T-helper 17 cell (primary cell): ENCODE measurements at places on chromosomes 12 and 14.
A peak's percentile ranks its signal among the peaks of the same experiment; 100 is the strongest.

DNA sequence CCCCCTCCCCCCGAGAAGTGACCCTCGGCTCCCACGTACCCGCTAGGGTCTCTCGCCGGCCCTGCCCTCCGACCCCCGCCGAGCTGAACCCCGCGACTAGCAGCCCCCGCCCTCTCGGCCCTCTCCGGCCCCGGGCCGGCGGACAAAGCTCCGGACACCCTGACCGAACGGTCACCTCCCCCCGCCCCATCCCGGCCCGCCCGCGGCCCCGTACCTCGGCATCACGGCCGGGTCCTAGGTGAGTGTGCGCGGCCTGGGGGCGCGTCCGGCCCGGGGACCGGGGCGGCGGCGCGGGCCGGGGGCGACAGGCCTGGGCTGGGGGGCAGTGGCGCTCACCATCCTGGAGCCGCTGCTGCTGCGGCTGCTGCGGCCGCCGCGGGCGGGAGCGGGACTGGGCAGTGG, at the start of gene FIGNL2:
FIGNL2 (minus strand) TSS at position 393 of the 402 bp plus-strand sequence. CDS start 26,305 bp downstream, outside the sequence.
- no peak for DNase-seq

GRCh38 chr12:15181017-15181683, 40.1 kb downstream of the RERG start:
- DNase-seq: no peak

DNA sequence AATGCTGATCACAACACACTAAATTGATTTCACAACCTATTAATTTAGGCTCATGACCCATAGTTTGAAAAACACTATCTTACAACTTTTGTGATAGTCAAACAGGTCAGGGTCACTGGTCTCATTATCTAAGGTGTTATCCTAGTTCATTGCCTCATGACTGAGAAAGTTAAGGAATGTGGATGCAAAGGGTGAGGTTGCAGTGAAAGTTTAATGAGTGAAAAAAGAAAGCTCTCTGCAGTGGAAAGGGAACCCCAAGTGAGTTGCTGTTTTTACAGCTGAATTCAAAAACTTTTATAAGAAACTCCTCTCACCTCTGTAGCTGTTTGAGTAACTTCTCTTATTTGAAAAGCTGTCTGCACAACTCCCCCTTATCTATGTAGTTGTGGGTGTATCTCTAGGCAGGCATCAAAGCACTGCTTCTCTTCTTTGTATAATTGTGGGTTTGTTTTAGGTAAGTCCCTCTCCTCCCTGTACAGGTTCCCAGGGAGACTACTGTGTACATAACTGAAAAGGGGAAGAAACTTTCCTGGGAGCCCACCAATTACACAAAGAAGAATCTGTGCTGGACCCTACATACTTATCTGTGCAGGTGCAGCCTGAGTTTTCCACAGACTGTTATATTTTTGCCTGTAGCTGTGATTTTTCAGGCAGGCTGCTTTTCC, 18.9 kb downstream of the DNAL1 start:
- no peak for DNase-seq

DNA sequence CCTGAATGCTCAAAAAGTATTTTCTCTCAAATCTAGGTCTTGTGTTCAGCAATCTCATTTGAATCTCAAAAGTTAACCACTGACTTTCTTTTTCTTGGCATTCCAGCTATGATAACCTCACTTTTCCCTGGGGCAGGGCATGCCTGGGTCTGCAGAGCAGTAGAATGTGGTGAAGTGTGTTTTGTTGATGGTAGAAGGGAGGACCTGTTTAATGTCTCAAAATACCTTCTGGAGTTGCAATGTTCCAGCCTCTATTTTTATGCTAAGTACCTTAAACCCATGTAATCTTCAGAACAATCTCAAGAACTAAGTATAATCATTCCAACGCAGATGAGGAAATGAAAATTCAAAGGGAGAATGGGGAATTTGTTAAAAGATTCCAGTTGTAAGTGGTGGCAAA, 82.1 kb upstream of the FUT8 start:
- DNase-seq: no peak

DNA sequence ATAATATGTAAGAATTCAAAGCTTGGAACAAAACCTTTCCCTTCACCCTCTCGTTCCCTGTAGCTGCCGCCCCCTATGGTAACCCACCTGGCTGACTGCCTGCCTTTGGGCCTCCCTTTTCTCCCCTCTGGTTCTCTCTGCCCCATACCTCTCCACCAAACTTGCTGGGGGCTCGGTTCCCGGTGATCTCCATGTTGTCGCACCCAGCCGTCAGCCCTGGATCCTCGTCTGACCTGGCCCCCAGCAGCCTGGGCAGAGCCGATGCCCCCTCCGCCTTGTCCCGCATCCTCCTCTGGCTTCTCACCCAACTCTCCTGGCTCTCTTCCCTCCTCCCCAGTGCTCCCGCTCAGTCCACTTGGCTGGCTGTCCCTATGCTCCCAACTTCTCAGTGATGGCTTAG, 4.5 kb downstream of the CYP46A1 start:
- no peak for DNase-seq

DNA sequence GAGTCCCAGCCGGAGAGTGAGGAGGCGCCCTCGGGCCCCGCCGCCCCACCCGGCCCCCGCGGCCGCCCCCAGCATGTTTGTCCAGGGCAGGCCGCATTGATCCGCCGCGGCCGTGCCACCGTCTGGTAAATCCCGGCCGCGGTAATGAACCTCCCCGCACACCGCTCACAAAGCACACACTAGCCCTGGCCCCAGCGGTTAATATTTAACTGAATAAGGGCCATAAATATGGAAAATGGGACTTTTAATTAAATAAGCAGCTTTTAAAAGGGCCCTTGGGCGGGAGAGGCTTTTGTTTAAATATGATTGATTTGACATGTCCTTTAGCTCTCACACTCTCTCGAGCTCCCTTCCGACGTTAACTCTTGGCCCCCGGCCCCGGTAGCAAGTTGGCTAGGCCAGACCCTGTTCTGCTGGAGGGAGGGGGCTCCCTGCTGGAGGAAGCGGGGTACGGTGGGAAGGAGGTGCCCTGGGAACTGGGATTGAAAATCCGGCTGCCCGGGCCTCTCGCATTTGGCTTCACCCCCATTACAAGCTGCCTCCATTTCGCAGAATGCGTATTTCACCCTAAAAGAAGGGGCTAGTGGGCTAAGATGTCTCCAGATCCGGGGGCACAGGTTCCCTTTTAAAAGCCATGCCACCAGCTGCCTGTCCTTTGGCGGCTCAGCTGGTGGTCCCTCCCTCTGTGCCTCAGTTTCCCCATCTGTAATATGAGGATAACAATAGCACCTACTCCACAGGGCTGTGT, 199.8 kb downstream of the RBM19 start:
- DNase-seq: no peak

- DNase-seq: no peak
Measured at GRCh38 chr14:63933711-63934110, 80.9 kb downstream of the SYNE2 start.

DNA sequence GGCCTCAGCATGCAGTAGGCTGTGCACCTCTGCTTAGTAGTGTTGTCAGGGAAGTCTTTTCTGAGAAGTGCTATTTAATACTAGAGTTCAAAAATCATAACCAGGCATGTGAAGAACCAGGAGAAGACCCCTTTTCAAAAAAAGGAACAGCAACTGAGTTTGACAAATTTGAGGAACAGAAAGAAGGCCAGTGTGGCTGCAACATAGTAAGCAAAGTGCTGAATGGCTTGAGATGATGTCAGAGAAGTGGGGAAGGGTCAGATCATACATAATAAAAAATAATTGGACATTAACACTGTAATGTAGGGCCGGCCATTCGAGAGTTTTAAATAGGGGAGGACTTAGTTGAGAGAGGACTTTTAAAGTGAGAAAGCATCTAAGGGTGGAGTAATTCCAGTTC, 11.1 kb upstream of the CNTN1 start:
- no peak for DNase-seq

DNA sequence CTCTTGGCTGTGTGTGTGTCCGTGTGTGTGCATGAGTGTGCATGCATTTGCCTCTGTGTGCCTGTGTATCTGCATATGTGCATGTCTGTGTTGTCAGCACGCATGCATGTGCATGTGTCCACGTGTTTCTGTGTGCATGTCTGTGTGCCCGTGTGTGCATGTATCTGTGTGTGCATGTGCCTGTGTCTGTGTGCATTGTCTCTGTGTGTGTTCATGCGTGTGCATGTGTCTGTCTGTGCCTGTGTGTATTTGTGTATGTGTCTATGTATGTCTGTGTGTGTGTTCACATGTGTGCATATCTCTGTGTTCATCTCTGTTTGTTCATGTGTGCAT, 1.1 kb upstream of the GALNT9 start:
- DNase-seq: no peak

DNA sequence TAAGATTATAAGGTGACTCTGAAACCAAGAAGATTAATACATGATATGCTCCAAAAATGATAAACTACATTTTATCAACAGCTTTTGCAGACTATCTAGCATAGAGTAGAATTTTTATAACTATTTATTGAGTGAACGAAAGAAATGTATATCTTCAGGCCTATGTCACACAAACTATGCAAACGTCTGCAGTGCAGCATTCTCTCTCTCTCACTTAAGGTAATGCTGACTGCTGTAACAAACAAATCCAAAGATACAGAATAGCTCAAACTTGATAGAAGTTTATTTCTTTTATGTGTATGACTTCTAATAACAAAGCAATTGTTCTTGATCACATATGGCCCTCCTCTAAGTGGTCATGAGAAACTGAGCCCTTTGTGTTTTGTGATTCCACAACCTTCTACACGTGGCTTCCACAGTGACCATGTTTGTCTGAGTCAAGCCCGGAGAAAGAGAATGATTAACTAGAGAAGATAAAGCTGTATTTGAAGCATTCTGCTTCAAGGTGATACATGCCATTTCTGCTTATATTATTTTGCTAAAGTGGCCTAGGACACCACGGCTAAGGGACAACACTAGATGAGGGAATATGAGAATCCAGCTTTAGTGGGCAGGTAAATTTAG, 1352.7 kb upstream of the TMEM132C start:
- DNase-seq: no peak

- no peak for DNase-seq
Measured at GRCh38 chr14:94380225-94381148, 7.9 kb downstream of the SERPINA1 start.

DNA sequence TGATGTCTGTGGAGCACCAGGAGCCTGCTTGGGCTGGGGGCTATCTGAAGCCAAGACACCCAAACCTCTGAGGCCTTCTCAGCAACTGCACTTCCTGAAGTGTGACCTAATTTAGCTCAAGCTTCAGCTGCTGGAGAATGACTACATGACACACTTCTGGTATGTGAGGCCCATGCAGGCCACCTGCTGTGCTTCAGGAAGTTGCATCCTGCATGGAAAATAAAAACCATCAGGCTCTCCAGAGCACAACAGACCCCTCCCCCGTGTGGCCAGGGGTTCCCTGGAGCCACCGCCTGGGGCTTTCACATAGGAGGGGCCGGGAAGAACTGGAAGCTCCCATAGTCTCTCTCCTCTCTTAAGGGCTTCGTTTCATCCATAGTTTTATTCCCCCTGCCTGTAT, 217.7 kb downstream of the SLC15A4 start:
- no peak for DNase-seq

- DNase-seq: no peak
Measured at GRCh38 chr14:92153581-92153980, 31.8 kb downstream of the CPSF2 start.

DNA sequence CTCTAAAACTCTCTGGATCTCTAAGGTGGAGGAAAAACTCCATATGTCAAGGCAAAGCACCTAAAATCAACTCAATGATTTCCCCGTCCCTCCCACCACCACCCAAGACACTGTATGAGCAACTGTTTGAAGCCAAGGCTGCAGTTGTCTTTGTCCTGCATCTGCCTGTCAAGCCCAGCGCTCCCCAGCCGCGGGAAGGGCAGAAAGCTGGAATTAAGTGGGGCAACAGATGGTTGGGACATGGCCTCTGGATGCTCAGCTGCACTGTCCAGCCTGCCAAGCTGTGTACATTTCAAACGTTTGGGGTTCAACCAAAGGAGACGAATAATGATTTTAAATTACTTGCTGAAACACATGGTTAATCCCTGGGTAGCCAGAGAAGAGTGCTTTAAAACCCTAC, 42.2 kb upstream of the PTGR2 start:
- no peak for DNase-seq

- DNase-seq: peak; percentile 93
Measured at GRCh38 chr14:101964297-101965180, at the start of gene DYNC1H1. DYNC1H1 (plus strand) TSS chr14:101964573; CDS start chr14:101964692, 119 bp downstream.

DNA sequence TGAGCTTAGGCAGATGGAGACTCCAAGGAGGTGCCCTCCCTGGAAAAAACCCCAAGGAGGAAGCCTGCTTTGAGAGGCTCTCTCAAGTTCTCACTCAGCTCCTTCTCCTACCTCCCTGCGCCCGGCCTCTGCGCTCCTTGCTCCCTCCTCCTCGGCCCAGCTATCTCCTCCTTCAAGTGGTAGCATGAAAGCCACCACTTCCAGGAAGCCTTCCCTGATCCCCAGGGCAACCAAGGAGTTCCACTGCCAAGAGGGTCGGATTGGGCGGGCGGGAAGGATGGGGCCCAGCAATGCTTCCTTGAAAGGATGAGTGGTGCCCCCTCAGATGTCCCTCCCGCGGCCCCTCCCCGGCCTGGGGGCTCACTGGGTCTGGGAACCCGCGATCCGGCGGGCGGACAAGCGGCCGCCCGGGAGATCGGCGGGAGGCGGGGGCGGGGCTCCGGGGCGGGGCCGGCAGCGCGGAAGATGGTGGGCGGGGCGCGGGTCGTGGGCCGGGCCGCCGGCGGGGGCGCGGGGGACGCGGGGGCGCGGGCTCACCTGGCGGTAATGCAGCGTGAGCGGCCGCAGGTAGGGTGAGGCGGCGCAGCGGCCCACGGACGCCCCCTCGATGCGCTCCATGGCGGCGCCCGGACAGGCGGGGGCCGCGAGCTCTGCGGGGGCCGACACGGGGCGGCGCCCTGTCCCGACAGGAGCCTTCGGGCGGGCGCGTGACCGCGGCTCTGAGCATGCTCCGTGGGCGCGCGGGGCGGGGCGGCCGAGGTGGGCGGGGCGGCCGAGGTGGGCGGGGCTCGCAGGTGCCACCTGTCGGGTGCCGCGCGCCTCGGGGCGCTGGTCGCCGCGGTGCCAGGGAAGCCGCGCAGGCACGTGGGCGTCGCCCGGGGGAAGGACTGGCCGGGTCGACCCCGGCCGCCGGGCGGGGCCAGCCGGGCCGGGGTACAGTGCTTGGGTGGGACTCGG, at the start of gene NUDT14:
NUDT14 (minus strand) TSS at position 721 of the 957 bp plus-strand sequence; CDS start at position 618, 103 bp downstream.
- peak; percentile 82 for DNase-seq

GRCh38 chr14:95360828-95361227, 41.1 kb upstream of the CLMN start:
- no peak for DNase-seq
